ENCODE measurements at places on chromosomes 1 and 21. TPM values are rescaled to one million over a fixed set of nuclear protein-coding genes. Genes with fewer than 3 reads are reported as not detected.
A peak's percentile ranks its signal among the peaks of the same experiment; 100 is the strongest.

DNA sequence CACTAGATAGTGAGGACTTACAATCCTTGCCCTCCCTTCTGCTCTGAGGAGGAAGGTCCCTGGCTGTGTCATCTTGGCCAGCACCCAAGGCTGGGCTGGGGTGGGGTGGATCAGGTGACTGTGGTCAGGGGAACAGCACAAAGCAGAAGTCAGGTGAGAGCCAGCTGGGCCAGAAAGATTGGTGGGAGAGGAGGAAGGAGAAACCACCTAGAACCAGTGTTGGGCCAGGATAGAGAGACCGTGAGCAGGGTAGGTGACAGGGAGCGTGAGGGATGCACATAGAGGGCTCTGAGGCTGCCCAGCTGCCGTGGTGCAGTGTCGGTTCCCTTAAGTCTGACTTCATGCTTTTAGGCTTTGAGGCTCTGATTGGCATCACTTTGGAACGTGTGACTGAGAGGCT lies 22.7 kb downstream of the NCF2 start:
- DNase-seq, result peak; percentile 81

GRCh38 chr1:202106340-202107254 lies 16.1 kb upstream of the GPR37L1 start:
- DNase-seq, result no peak

GRCh38 chr1:41169066-41169798 lies 72.9 kb downstream of the SCMH1 start:
- no peak for DNase-seq

DNA sequence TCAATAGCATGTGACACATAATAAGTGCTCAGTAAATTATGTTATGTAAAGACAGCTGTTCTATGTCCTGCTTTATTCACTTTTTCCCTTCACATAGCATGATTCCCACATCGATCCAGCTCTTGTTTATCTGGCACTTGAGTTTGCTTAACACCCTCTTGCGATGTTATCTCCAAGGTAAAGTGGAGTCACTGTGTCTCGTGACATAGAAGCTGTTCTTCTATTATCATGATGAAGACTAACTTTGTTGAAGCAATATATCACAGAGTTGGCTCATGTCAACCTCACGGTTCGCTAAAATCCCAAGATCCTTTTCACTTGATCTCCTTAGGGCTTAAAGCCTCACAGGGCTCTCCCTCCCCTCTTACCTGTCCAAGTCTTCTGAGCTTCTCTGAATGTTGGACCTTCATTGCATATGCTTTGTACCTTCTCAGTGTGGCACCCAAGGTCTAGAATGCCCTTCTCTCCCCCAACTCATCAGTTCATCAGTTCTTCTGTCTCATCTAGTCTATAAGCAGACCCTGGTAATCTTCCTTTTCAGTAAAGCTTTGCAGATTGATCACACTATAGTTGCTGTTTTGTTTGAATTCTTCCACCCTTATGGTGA lies 38.0 kb downstream of the PLXNA2 start:
- DNase-seq, result no peak

DNA sequence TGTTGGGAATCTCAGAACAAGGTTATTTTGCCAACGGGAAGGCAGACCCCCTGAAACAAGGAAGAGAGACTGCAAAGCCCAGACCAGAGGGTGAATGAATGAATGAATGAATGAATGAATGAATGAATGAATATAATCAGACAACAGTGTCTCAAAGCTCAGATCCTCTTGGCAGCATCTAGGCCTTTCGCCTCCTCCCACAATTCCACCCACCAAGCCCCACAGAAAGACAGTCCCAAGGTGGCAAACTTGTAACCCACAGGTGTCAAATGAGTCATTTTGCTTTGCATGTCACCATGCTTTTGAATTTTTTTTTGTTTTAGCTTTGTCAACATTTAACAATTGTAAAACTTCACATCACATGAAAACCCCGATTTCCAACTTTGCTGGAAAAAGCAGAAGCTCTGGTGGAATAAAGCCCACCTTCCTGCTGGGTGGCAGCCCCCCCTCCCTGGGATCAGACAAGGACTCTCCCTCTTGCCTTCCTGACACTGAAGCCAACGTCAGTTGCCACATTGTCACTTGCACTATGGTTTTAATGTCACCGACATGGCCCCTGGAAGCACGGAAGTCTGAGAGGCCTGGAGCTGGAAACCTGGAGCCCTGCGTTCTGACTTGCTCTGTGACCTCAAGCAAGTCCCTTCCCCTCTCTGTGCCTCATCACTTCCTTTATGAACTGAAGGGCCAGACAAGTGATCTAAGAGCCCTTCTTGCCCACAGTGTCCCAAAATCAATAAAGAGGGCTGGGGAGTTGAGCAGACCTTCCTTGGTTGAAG lies 134.6 kb upstream of the RUNX3 start:
- no peak for DNase-seq

GRCh38 chr1:229300099-229300757 lies 29.3 kb downstream of the RAB4A start:
- no peak for DNase-seq

DNA sequence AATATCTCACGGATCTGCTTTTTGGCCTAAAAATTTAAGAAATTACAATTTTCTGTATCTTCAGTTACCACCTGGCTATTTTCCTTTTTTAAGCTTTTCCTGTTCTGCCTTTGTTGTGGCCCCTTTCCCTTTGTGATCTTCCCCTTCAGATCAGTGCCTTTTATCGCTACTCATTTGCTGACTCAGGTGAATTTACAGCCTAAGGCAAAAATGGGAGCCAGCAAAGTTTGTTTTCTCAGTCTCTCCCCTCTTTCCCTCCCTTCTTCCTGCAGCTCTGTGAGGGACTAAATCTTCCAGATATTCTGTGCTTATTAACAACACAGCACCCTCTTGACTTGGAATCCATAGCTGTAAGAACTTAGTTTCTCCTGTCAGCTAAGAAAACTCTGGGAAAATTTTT lies 5.3 kb upstream of the PRRC2C start:
- DNase-seq, result no peak

DNA sequence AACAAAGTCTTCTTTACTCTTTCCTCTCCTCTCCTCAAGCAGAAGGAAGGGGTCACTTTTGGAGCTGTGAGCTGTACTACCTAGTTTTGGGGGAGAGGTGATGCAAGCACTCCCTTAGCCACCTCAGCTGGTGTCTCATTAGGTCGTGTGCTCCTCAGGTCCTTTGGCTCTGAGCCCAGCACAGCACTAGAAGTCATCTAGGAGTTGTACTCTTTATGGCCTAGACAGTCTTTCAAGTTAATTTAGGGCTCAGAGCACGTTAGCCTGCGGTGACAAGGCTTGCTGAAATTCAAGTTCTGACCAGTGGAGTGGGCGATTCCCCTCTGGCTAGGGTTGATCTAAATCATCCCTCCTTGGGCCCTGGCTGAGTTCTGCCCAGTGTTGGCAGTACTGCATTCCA lies 48.0 kb upstream of the WDR26 start:
- DNase-seq, result no peak

DNA sequence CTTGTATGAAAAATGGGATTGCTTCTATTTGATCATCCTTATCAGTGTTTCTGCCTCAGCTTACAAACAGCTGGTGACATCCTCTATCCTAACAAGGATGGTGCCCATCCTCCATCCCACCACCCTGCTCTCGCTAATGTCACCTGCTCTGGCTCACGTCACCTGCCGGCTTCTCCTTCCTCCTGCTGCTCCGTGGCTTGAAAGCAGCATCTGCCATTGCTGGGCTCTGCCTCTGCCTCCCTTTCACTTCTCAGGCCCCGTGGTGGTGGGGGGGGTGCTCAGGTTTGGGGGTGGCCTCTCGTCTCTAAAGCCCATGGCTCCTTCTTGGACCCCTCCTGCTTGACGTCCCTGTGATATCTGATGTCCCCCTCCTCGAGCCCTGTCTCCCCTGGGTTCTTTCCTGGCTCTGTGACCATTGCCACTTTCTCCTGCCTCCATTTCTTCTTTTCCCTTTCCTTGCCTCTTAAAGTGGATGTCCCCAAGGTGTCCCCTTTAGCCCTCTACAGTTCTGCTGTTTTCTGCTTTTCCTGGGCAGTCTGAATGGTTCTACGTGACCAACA lies 135.5 kb upstream of the ERRFI1 start:
- no peak for DNase-seq

- DNase-seq, result no peak
These were observed 4.0 kb downstream of the FGR start for GRCh38 chr1:27630859-27631491.

GRCh38 chr1:64263335-64263734 lies 59.9 kb downstream of the UBE2U start:
- DNase-seq, result peak; percentile 51

GRCh38 chr1:78211483-78212092 lies 165.8 kb downstream of the GIPC2 start:
- DNase-seq, result no peak

DNA sequence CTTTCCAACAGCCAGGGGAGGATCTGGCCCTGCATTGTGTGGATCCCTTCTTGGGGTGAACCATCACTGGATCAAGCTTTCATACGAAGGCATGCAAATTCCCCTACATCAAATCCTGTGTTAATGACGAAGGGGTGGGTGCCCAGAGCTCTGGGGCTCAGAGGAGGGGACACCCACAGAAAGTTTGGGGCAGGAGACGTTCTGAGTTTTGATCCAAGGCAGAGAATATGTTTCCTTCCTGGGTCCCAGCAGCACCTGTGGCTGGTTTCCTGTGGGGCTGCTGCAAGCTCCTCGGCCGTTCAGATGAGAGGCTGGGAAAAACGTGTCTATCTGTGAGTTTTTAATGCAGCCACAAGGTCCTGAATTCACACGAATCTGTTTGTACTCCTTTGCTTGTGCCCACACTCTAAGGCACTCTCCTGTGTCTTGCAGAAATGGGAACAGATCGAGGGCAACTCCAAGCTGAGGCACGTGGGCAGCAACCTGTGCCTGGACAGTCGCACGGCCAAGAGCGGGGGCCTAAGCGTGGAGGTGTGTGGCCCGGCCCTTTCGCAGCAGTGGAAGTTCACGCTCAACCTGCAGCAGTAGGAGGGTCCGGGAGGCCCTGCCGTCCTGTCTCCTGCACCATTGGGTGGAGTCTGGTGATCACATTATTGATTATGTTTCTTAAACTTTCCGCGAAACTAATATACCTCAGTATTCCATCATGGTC lies 147.1 kb downstream of the PGBD5 start:
- no peak for DNase-seq

GRCh38 chr1:75438355-75438754 lies 172.6 kb downstream of the SLC44A5 start:
- no peak for DNase-seq

- DNase-seq, result peak; percentile 93
These were observed 1.8 kb downstream of the RHOC start for GRCh38 chr1:112704934-112705627.

- DNase-seq, result no peak
These were observed 116.6 kb upstream of the PROX1 start for GRCh38 chr1:213871179-213871578.

GRCh38 chr1:2438038-2438437 lies 25.7 kb upstream of the PEX10 start:
- DNase-seq, result no peak

- DNase-seq, result no peak
These were observed 18.1 kb downstream of the USP48 start for GRCh38 chr1:21764615-21765423.

GRCh38 chr1:109213824-109214693 lies at the start of gene SARS1:
TSS of gene SARS1 (plus strand) at chr1:109213918. CDS start at chr1:109213993, 75 bp downstream.
- DNase-seq, result peak; percentile 92

GRCh38 chr1:25033030-25033827 lies 103.2 kb upstream of the RUNX3 start:
- no peak for DNase-seq

DNA sequence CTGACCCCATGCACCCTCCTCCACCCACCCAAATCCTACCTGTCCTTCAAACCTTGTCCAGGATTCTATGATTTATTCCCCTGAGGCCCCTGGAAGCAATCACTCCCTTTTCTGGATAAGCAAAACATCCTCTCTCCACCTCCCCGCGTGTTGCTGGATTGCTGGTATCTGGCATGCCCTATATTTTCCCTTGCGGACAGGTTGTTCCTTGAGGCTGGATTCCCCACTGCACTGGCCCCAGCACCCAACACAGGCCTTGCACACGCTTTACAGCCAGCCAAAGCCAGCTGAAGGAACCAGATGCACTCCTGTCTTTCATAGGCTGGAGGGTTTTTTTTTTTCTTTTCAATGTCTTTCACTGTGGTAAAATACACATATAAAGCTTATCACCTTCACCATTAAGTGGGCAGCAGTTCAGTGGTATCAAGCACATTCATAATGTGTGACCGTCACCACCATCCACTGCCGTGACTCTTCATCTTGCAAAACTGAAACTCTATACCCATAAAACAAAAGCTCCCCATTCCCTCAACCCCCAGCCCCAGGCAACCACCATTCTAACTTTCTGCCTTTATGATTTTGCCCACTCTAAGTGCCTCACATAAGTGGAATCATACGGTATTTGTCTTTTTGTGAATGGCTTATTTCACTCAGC lies 50.9 kb downstream of the TOR1AIP2 start:
- no peak for DNase-seq

DNA sequence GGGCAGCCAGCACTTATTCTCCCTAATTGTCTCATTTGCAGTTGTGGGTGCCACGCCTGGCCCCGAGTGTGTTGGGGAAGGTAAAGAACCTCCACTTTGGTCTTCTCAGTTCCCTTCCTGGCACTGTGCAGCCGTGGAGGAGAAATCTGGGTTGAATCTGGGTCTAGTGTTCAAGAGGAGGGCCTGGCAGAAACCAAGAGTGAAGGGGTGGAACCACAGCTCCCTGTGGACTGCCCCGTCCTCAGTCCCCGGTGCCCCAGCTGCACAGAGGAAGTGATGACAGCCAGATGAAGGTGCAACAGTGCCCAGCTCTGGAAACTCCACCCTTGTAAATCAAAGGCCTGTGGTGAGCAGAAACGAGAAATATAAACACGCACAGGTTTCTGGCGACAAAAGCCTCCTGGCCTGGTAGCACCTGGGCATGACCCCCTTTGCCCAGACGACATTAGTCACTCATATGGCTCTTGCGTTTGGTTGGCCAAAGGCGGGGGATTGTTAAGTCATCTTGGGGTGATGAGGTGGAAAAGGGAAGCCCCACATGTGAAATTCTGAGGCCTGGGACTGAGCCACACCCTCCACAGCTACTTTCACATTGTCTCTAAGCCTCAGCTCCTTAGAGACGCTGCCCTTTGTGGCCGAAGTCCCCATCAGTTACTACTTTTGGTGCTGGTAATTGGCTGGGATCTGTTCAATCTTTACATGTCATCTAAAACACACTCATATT lies 4.2 kb upstream of the ECE1 start:
- no peak for DNase-seq

MSH4 gene
- total RNA-seq, result 0.55 TPM

PCSK9 gene
- 0.16 TPM for total RNA-seq

POLR3GL gene
- total RNA-seq, result 21.0 TPM

MROH7 gene
- total RNA-seq, result 25.2 TPM

Measured in ureter (tissue), 1 donor.